H9 (cell line): ENCODE measurements at places on chromosomes 2 and 18. TPM values are rescaled to one million over a fixed set of nuclear protein-coding genes. Genes with fewer than 3 reads are reported as not detected.

Gene INSIG2
- 7.8 and 8.7 TPM in 2 replicates for total RNA-seq

Gene SPEG
- total RNA-seq, result 23.7 and 25.2 TPM in 2 replicates

Gene SERPINB10
- not detected in 2 replicates for total RNA-seq

Gene LHCGR
- 0.33 and 0.44 TPM in 2 replicates for total RNA-seq

Gene DIPK1C
- not detected in 2 replicates for total RNA-seq

Gene SAG
- not detected in 2 replicates for total RNA-seq

DNA sequence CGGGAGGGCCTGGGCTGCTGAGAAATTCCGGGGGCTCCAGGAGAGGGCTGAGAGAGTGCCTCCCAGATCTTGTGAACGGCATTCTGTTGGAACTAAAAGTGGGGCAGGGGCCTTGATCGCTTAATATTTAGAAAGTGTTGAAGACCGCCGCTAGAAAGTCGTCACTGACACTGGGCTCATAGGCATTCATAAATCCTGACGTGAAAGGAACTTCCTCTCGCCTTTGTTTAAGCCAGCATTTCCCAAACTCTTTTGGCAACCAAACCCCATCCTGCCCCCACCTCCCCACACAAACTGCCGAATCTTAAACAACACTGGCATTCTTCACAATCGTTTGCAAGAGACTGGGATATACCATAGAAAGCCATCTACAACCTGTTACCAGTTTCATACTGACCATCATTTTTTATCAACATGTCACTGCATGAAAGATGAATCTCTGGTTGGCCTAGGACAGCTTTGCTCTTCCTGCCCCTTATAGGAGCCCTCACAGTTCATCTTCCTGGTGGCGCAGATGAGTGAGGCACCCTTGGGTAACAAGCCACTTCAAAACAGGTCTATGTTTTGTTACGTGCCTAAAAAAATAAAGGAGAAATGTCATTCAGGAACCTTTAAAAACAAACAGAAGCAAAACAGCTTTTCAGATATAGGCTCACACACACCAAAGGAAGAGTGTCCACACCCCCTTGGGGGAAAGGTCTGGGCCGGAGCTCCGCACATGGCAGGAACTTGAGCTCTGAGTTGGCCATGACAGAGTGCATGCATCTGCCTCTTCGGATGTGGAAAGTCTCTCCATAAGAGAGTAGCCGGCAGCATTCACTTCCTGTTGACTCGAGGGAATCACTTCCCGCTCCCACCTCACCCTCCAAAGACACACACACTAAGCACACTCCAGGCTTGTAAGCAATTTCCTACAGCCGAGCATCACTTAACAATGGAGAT lies 13.0 kb downstream of the MTERF4 start:
- peaks cover 64% of the 10 kb centered on the region for H3K36me3 ChIP-seq
- no peak overlapping the region for H3K4me3 ChIP-seq
- H3K27ac ChIP-seq, result no peak overlapping the region
- H3K27me3 ChIP-seq, result no peaks in the 10 kb centered on the region
- H3K4me1 ChIP-seq, result peaks cover 3% of the 10 kb centered on the region; the same call in 1 of the 2 replicates

GRCh38 chr2:69210385-69210784 lies 176.6 kb downstream of the GFPT1 start:
- no peak overlapping the region for H3K27ac ChIP-seq
- peaks cover 9% of the 10 kb centered on the region; the same call in 1 of the 2 replicates for H3K4me1 ChIP-seq
- no peak for DNase-seq
- H3K36me3 ChIP-seq, result peaks cover 15% of the 10 kb centered on the region

GRCh38 chr2:84160453-84160852 lies 298.6 kb downstream of the SUCLG1 start:
- H3K4me1 ChIP-seq, result no peaks in the 10 kb centered on the region
- no peak for DNase-seq
- H3K27ac ChIP-seq, result no peak overlapping the region
- H3K27me3 ChIP-seq, result no peaks in the 10 kb centered on the region

- H3K27me3 ChIP-seq, result no peaks in the 10 kb centered on the region
- peaks cover 7% of the 10 kb centered on the region for H3K36me3 ChIP-seq
- no peak for DNase-seq
- no peak overlapping the region for H3K27ac ChIP-seq
- no peak overlapping the region for H3K4me3 ChIP-seq
- H3K4me1 ChIP-seq, result no peaks in the 10 kb centered on the region
These were observed 472.2 kb upstream of the DCC start for GRCh38 chr18:51867767-51868166.

DNA sequence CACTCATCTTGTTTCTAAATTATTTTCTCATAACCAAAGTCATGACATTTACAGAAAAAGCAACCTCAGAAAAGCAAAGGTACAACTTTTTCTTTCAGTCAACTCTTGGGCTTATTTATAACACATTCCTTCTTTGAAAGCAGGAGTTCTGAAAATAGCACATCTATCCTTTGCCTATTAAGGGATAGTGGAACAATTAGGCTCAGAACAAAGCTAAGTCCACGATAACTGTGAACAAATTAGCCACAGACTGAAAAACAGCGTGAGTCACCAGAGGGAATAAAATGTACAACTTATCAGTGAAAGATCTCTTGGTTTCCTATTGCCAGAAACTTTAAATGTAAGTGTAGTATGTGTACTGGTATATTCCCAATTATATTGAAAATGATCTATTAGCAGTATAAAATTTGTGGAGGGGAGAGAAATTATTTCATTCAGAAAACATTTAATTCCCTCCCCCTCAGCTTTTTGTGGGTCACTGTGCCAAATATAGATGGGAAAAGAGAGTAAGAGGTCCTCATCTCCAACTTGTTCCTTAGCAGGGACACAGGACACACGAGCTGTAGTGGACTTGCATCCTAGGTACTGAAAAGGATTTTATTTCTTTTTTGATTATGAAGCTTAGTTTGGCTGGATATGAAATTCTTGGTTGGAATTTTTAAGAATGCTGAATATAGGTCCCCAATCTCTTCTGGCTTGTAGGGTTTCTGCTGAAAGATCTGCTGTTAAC lies 15.4 kb upstream of the MATN3 start:
- H3K27me3 ChIP-seq, result no peaks in the 10 kb centered on the region
- H3K4me3 ChIP-seq, result no peak overlapping the region
- no peak overlapping the region for H3K27ac ChIP-seq
- DNase-seq, result no peak
- no peaks in the 10 kb centered on the region for H3K4me1 ChIP-seq
- peaks cover 51% of the 10 kb centered on the region for H3K36me3 ChIP-seq

- H3K27me3 ChIP-seq, result no peaks in the 10 kb centered on the region
- no peaks in the 10 kb centered on the region for H3K4me1 ChIP-seq
- H3K4me3 ChIP-seq, result no peak overlapping the region
- H3K36me3 ChIP-seq, result peaks cover 22% of the 10 kb centered on the region
- no peak for DNase-seq
These were observed 124.1 kb upstream of the KLHL14 start for GRCh38 chr18:32896776-32897547.
